ENCODE measurements at places on chromosomes 3 and 15. TPM values are rescaled to one million over a fixed set of nuclear protein-coding genes. Genes with fewer than 3 reads are reported as not detected.

DNA sequence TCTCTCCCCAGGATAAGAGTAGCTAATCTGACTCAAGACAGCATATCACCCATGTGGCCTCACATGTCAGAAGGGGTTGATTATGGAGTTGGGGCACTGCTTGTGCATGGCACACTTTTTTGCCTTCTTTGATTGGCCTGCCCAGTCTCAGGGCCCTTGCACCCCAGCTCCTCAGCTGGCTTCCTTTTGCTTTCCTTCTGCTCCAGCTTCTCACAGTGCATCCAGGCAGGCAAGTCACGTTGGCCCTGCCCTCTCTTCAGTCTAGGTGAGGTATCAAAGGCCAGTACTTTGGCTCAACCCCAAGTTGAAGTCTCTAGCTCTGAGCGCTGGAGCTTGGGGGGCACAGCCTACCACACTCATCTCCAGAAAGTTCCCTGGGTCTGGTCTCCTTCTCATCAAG is 42.2 kb downstream of the NGRN start:
- no peak for DNase-seq

DNA sequence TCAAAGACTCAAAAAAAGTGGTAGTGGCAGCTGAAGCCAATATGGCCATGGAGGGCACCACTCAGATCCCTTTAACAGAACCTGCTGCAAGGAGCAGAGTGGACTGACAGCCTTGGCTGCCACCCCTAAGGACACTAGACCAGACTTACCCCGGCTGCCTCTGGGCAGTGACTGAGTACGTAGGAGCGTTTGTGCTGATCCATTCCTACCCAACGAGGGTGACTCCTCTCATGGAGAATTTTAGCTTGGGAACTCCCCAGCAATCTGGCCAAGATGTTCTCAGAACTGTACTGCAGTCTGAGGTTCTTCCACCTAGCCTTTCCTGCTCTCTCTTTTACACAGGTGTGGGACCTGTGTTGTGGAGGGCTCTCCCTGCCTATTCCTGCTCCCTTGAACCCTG is 22.1 kb downstream of the CLEC3B start:
- no peak for DNase-seq

GRCh38 chr3:47503033-47503432 is 10.5 kb downstream of the ELP6 start:
- DNase-seq: no peak

DNA sequence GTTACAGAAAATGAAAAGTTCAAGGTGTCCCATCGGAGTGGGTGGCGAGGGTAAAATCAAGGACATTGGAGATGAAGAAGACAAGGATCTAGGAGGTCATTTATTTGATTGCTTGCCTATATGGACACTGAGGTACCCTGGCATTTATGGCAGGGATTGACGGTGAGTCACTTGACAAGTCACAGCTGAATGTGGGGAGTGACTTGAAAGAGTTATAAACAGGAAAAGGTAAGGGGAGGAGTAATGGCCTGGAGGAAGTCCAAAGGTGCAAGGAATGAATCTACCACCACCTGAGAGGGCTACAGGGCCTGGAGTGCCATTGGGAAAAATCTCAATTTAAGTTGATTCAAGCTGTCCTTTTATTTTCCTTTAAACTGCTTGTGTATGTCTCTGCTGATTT is 11.8 kb upstream of the SGO1 start:
- no peak for DNase-seq

DNA sequence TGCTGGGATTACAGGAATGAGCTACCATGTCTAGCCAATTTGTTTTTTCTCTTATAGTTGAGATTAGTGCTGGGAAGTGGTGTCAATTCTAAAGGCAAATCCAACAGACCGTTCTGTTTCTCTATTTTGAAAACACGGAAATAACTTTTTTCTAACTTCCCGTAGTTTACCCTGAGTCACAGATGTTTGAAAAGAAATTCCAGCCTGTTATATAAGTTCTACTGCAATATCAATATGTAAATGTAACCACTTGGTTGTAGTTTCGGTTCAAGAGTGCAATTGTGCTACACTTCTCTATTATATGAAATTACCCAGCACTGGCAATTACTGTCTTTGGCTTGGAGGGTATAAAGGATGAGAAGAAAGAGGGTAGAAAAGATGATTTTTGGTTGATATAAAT is 22.3 kb upstream of the GNB4 start:
- no peak for DNase-seq

- DNase-seq: no peak
These were observed 5.0 kb downstream of the RPLP1 start for GRCh38 chr15:69457304-69458280.

DNA sequence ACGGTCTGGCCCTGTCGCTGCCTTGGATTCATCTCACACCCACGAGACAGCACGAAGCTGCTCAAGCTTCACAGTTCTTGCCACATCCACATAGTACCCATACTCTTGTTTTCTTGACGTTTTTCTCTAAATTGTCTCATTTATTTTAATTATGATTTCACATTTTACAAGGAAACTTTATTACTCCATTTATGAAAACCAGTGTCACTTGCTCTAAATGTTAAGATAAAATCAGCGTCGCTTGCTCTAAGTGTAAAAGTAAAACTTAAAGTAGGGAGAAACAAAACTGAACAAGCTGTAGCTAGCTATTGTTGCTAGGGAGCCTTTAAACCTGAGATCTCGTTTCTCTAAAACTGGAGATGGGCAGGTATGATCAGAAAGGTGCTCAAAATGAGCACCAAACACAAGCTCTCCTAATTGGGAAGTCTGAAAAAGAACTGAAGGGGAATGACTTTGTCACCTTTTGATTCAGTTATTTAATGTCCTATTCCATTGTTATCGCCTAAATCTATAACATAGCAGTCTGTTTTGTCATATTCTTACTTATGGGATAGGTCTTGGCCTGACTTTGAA is 680 bp downstream of the IFT122 start:
- DNase-seq: no peak

Gene CACNA2D3
- not detected for total RNA-seq

Gene GOLGA8K
- total RNA-seq: not detected

Gene CLDN18
- total RNA-seq: not detected

Gene CFAP91
- 6.2 TPM for total RNA-seq

All from Peyer's patch (tissue), 4 donors.